Keratinocyte (primary cell): ENCODE measurements at places on chromosomes 5 and 9. TPM values are rescaled to one million over a fixed set of nuclear protein-coding genes. Genes with fewer than 3 reads are reported as not detected.

DNA sequence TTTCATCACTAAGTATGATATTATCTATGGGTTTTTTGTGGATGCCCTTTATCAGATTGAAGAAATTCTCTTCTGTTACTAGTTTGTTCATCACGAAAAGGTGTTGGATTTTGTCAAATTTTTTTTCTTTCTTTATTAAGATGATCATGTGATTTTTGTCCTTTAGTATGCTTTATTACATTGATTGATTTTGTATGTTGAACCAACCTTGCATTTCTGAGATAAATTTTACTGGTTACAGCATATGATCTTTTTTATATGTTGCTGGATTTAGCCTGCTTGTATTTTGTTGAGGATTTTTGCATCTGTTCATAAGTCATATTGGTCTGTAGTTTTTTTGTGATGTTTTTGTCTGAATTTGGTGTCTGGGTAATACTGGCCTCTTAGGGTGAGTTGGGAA, 42.8 kb downstream of the RAD23B start:
- no peaks in the 10 kb centered on the region for H3K4me1 ChIP-seq
- H3K27ac ChIP-seq: no peak overlapping the region
- peaks cover 12% of the 10 kb centered on the region for H3K36me3 ChIP-seq
- no peak overlapping the region for H3K4me3 ChIP-seq

DNA sequence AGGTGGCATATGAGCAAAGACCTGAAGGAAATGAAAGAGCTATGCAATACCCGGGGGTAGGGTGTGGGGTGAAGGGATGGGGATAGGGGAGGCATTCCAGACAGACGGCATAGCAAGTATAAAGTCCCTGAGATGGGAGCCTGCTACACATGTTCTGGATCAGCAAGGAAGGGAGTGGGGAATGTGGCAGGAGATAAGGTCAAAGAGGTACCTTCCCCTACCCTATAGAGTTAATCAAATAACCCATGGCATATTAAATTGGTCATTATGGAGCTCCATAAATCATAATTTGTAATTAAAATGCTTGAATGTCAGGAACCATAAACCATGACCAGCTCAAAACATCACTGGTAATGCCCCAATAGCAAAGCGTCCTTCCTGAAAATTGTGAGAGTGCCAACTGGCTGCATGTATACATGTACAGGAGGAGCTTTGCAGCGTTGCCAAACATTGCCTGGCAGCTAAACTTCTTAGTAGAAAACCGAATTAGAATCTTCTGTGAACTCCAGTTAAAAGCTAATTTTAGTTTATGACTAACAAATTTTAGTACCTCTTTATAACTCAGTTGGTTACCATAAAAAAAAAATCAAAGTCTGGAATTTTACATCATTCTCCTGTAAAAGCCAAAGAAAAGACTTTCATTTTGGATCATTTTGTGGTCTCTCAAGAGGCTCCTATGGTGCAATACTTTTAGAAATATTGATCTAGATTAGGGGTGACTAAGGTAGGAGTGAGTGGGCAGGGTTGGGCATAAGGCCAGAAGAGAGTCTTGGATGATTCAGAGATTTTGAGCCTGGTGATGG, 4.7 kb downstream of the DNAI1 start:
- no peaks in the 10 kb centered on the region for H3K27me3 ChIP-seq
- peak; percentile 32 for DNase-seq
- no peaks in the 10 kb centered on the region for H3K36me3 ChIP-seq
- H3K4me3 ChIP-seq: no peak overlapping the region
- peaks cover 26% of the 10 kb centered on the region for H3K4me1 ChIP-seq

- no peaks in the 10 kb centered on the region for H3K4me1 ChIP-seq
- H3K27me3 ChIP-seq: no peaks in the 10 kb centered on the region
- no peak overlapping the region for H3K27ac ChIP-seq
- DNase-seq: no peak
These were observed 102.4 kb upstream of the SMC2 start for GRCh38 chr9:103991698-103992097.

DNA sequence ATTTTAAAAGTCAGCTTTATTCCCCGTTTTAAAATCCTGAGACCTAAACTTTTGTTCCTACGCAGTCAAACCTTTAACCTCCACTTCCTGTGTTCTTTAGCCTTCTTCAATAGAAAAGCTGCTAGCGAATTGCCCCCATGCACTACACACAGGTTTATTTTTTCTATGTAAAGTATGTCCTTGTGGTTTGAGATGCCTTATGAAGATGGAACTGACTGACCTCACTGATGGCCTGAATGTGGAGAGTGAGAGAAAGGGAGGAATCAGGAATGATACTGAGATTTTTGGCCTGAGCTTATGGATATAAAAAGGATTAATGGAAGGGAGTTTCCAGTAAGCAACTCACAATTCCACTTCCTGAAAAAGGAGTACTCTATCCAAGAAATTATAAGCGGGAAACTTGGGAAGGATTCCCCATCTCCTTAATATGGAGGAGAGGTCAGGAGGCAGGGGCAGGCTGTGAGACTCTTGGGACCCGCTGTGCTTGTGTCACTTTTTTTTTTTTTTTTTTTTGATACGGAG, 89.5 kb downstream of the UGCG start:
- H3K27ac ChIP-seq: no peak overlapping the region
- no peak for DNase-seq
- H3K4me3 ChIP-seq: no peak overlapping the region
- H3K4me1 ChIP-seq: no peaks in the 10 kb centered on the region

DNA sequence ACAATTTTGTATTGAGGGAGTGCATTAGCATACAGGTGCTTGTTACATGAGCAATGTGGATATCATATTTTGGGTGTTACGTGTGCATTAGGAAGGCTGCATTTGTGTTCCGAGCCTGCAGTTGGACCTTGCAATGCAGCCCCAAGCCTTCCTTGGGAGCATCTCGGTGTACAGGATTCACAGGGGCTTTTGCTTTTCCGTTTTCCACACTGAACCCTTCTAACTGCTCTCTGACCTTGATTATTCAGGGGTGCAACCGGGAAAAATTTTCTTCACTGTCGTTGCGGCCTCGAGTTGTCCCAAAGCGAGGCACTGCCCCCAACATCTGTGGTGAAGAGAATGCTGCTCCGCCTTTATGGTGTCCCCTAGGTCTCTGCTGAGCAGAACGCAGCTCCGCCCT, 80.1 kb upstream of the PLEKHG4B start:
- no peak for DNase-seq
- no peak overlapping the region for H3K4me3 ChIP-seq

DNA sequence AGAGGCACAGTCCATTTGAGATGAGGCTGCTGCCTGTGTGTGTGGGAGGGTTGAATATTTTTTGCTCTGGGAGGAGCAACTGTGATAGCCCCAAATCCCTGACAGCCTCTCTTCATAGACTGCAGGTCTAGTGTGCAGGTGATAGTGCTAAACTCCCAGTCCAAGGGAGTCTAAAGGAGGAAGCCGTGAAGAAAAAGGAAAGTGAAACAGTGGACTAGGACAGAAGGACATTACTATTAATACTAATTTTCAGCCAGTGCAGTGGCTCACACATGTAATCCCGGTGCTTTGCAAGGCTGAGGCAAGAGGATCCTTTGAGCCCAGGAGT, 295.0 kb downstream of the PDE4D start:
- no peak for DNase-seq
- no peaks in the 10 kb centered on the region for H3K27me3 ChIP-seq
- H3K36me3 ChIP-seq: no peaks in the 10 kb centered on the region
- H3K27ac ChIP-seq: peak overlapping the region; percentile 13
- peak overlapping the region; percentile 11 for H3K4me3 ChIP-seq

- no peak for DNase-seq
- H3K27me3 ChIP-seq: peaks cover 12% of the 10 kb centered on the region
- H3K4me1 ChIP-seq: peaks cover 26% of the 10 kb centered on the region
- no peak overlapping the region for H3K27ac ChIP-seq
- H3K36me3 ChIP-seq: no peaks in the 10 kb centered on the region
These were observed 150.4 kb downstream of the C5orf15 start for GRCh38 chr5:133818031-133818431.

DNA sequence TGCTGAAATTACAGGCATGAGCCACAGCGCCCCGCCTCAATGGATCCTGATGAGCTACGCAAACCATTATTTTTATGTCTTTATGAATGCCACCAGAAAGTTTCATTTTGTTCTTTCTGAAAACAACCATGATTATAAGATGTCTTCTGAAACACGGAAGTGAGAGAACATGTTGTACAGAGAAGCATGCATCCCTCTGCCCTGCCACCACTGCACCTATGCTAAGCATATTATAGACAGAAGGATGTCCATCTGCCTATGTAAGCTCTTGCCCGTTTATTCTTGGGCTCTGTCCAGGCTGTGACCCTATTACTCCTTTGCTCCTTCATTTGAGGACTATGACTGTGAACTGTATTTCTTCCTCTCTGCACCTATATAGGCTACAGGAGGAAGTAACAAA, 74.3 kb downstream of the GRAMD2B start:
- H3K36me3 ChIP-seq: peaks cover 9% of the 10 kb centered on the region
- no peak overlapping the region for H3K27ac ChIP-seq
- no peak overlapping the region for H3K4me3 ChIP-seq
- H3K27me3 ChIP-seq: no peaks in the 10 kb centered on the region
- H3K4me1 ChIP-seq: peaks cover 8% of the 10 kb centered on the region
- DNase-seq: no peak

DNA sequence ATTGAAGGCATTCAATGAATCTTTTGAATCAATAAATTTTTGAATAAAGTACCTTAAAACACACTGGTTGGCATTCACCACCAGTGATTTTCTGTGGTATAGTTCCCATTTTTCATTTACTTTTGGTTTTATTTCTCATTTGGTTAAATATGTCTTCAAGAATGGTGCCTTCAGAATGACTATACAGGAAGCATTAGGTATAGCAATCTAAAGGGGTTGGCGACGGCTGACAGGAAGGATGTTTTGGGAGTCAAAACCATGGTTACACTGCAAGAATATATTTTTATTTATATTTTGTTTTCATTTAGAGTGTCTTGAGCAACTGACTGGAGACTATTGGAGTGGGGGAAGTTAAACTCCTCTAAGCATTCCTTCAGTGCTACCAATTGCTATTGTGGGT, 235.7 kb downstream of the HTR1A start:
- H3K27me3 ChIP-seq: no peaks in the 10 kb centered on the region
- H3K36me3 ChIP-seq: no peaks in the 10 kb centered on the region
- DNase-seq: no peak
- H3K27ac ChIP-seq: no peak overlapping the region
- no peak overlapping the region for H3K4me3 ChIP-seq

DNA sequence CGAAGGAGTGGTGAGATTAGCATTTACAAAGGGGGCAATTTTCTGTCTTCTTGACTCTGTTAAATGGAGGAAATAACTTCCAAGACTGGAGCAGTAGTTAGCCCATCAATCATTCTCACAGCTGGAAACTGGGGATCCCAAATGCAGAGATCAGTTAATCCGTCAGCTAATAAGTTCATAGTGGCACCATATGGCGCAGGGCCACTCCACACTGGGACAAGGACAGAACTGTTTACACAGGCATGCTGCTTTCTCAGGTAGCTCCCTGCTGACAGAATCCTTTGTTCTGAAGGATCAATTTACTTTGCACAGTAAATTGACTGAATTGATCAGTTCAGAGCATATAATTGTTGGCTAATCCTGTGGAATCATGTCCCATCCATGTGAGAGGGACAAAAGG, 395.7 kb downstream of the TMEM161B start:
- H3K27ac ChIP-seq: no peak overlapping the region
- no peak overlapping the region for H3K4me3 ChIP-seq
- no peaks in the 10 kb centered on the region for H3K4me1 ChIP-seq
- H3K36me3 ChIP-seq: no peaks in the 10 kb centered on the region
- DNase-seq: no peak
- H3K27me3 ChIP-seq: no peaks in the 10 kb centered on the region

- peaks cover 65% of the 10 kb centered on the region for H3K36me3 ChIP-seq
- no peak overlapping the region for H3K27ac ChIP-seq
- H3K4me3 ChIP-seq: no peak overlapping the region
- H3K27me3 ChIP-seq: no peaks in the 10 kb centered on the region
- no peak for DNase-seq
These were observed 65.9 kb downstream of the ELL2 start for GRCh38 chr5:95895771-95896170.

DNA sequence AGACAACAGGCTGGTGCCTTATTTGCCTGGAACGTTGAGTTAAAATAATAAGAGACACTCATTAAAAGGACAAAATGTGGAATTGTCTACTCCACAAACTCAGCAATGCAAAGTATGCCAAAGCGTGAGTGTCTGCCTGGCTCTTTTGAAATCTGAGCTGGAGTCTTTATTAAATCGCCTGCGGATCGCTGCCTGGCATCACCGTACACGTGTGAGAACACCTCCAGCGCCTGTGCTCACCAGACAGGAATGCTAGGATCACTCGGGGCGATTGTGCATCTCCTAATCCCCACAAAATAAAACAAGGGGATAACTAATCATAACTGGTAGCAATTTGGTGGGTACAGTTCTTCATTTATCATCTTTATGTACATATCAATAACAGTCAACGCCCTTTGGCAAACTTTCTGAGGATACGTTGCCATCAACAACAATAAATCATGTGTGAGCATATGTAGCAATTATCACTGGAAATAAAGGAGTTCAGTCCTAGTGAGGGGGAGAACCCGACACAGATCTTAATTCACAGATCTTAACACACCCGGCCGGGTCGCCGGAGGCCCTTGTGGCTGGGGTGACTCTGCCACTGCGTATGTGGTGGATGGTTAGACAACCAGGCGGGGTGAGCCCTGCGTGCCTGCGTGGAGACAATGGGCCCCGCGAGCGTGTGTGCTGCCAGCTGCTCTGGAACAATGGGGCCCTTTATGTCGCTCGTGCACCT, 284.9 kb upstream of the IRX1 start:
- H3K4me3 ChIP-seq: peak overlapping the region; percentile 48
- H3K4me1 ChIP-seq: peaks cover 41% of the 10 kb centered on the region
- H3K27ac ChIP-seq: peak overlapping the region; percentile 98
- H3K27me3 ChIP-seq: no peaks in the 10 kb centered on the region
- peak; percentile 87 for DNase-seq
- no peaks in the 10 kb centered on the region for H3K36me3 ChIP-seq

DNA sequence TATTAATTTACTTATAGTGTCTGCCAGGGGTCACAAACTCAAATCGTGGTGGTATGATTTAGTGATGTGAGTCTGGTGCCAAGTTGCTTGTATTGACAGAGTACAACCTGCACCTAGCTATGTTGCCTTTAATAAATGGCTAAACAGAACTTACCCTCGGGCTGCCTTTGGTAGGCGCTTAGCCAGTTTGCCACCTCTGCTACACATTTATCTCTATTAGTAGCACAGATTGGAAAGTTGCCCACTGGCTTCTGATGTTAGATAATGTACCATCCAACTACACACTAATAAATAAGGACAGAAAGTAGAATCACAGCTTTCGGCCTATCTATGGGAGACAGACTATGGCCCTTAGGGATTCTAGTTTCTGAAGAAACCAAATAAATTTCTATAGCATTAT, 368.4 kb downstream of the MAN2A1 start:
- H3K27me3 ChIP-seq: peaks cover 7% of the 10 kb centered on the region
- no peak for DNase-seq
- peaks cover 13% of the 10 kb centered on the region for H3K4me1 ChIP-seq
- H3K27ac ChIP-seq: no peak overlapping the region

TTC39B gene
- polyA plus RNA-seq: 6.3 to 9.7 TPM (median 7.0 TPM) in 3 replicates

EGFL7 gene
- 4.2 to 10.5 TPM (median 6.2 TPM) in 3 replicates for polyA plus RNA-seq

MAMDC4 gene
- 0.49 to 0.82 TPM (median 0.62 TPM) in 3 replicates for polyA plus RNA-seq

LNPEP gene
- polyA plus RNA-seq: 20.1 to 26.6 TPM (median 24.6 TPM) in 3 replicates

ADGRD2 gene
- polyA plus RNA-seq: 0.04 TPM in 1 of 3 replicates, not detected in the others

PNPLA7 gene
- 0.17 to 0.34 TPM (median 0.18 TPM) in 3 replicates for polyA plus RNA-seq

LHX3 gene
- polyA plus RNA-seq: not detected in 3 replicates

AGXT2 gene
- polyA plus RNA-seq: not detected in 3 replicates
